ENCODE measurements at places on chromosomes 6 and 20.

- no peak for DNase-seq
Observed at GRCh38 chr6:7062451-7063162, 45.2 kb upstream of the RREB1 start.

GRCh38 chr20:53795170-53795569 lies 201.5 kb upstream of the ZNF217 start:
- peak; percentile 55 for DNase-seq

DNA sequence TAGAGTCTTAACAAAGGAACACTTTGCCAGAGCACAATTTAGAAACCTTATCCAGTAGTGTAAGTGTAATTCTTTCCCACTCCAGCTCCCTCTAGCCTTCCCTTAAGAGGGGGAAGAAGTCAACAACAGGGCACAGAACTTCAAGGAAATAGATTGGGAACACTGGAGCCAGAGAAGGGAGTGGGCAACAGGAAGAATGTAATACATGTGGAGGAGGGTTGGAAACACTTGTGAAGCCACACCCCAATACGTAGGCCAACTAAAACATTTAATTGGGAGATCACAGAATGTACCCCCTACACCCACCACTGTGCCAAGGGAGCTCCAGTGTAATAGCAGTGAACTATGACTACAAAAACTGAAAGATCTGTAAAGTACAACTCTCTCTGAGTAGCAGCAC lies 735.7 kb upstream of the HS3ST5 start:
- DNase-seq, result no peak

- no peak for DNase-seq
Observed at GRCh38 chr6:92559003-92559402, 860.4 kb downstream of the EPHA7 start.

DNA sequence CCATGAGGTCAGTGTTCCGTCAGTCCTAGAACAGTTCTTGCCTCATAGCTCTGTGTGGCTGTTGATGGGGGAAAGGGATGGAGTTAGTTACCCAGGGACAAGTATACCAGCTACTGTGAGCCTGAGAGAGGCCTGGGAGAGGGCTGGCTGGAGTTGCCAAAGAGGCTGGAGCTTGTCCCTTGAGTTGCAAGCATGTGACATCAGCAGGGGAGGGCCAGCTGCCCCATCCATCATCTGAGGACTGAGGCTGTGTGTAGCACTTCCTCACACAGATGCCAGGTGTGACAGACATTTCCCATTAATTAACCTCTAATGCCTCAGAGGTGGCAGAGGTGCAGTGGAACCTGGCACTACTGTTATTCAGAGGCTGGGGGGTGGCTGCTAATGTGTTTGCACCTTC lies 131.6 kb downstream of the PHACTR3 start:
- no peak for DNase-seq

DNA sequence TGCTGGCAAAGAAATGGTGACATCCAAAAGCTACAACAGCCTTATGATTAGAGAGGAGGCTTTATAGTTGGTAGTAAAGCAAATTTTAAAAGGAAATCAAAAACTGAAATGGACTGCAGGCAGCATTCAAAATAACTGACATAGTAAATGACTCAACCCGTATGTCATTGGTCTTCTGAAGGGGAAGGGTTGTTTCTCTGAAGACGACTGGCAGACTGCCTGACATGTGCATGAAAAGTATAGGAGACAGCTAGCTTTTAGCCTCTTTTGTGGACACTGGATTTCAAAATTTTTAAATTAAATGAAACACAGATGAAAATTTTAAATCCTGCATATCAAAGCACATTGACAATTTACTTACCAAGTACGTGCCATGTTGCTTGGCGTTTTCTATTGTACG lies 90.7 kb downstream of the TRMT6 start:
- DNase-seq, result peak; percentile 51

DNA sequence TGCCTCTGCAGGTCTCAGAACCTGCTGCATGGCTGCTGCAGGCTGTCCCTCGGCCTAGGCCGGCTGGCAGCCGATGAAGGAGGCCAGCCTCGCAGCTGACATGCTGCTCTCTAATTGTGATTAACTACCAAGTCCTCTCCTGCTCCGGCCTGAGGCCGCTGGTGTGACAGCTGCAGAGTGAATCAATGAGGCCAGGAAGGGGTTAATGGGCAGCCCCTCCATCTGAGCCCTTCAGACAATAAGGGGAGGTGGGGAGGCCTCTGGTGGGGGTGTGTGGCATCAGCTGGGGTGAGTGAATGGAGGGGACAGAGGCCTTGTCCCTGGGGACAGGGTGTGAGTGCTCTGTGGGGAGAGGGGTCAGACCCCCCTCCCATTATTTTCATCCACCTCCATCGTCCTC lies 34.4 kb downstream of the SLC52A3 start:
- DNase-seq, result no peak

- no peak for DNase-seq
Observed at GRCh38 chr6:89361171-89361570, 8.6 kb upstream of the UBE2J1 start.

- no peak for DNase-seq
Observed at GRCh38 chr6:101444717-101445116, 51.2 kb downstream of the GRIK2 start.

GRCh38 chr6:24214984-24215383 lies 89.0 kb downstream of the NRSN1 start:
- DNase-seq, result no peak

DNA sequence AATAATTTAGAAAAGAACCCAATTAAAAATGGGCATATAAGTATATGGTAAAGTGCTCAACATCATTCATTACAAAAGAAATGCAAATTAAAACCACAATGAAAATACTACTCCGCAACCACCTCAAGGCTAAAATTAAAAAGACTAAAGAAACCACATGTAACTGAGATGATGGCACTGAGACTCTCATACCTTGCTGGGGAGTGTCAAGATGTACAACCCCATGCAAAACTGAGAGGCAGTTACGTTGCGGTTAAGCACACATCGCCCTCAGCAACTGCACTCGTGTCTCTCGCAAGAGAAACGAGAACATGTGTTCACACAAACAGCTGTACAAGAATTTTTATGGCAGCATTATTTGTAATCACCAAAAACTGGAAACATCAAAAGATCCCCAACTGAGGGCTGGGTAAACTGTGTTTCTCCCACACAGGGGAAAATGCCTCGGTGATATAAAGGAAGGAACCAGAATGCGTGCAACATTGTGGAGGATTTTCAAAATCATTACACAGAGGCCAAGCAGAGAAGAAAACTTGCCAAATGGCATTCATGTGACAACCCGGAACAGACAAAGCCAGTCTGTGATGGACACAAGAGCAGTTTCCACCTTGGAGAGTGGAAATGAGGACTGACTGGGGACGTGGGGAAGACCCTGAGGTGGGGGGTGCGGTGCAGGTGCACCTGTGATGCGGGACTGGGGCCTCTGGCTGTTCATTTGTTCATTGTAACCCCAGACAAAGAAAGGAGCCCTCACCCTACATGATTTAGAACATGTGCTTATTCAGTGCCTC lies 144.9 kb downstream of the WDR27 start:
- DNase-seq, result no peak

DNA sequence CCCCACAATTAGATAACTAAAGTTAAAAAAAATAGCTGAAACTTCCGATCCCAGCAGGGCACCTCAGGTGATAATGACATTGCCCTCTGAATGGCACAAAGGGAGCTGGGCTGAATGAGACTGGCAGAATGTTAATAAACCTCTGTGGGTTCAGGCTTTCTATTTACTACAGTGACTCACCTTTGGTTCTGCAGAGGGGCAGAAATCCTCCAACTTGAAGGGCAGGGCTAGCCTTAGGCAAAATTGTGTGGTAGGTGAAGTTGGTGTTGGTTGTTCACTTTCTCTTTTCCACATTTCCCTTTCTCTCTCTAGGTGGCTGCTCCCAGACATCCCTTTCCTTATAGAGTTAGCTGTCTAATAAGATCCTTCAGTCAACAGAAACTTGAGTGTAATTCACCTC lies 625.2 kb downstream of the EPM2A start:
- no peak for DNase-seq

DNA sequence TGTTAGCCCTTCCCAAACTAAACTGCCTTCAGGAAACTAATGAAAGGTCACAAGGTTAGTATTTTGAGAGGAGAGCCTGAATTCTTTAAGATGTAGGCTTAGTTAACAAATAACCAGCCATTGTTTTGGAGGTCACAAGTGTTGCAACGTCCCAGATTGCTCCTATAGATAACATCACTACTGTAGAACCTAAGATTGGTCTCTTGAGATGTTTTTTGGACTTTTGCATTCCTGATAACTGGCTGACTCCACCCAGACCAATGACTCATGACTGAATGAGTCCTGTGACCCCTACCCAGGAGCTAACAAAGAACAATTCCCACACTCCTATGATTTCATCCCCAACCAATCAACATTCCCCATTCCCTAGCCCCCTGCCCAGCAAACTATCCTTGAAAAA lies 178.8 kb downstream of the SCP2D1 start:
- no peak for DNase-seq

DNA sequence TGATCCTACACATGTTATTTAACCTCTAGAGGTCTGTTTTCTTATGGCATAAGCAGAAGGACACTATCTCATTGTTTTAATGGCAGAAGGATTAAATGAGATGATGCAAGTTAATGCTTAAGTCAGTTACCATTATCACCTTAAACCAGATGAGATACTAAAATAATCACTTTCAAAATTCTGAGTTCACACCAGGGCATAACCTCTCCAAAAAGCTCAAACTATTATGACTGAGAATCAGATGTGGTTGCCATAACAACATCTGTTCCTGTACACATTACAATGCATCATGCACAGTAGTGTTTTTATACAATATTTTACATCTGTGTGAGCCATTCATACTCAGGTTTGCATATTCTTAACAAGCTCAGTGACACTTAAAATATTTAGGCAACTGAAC lies 10.2 kb downstream of the ADNP start:
- DNase-seq, result no peak

GRCh38 chr6:22748681-22749080 lies 179.3 kb downstream of the HDGFL1 start:
- no peak for DNase-seq

DNA sequence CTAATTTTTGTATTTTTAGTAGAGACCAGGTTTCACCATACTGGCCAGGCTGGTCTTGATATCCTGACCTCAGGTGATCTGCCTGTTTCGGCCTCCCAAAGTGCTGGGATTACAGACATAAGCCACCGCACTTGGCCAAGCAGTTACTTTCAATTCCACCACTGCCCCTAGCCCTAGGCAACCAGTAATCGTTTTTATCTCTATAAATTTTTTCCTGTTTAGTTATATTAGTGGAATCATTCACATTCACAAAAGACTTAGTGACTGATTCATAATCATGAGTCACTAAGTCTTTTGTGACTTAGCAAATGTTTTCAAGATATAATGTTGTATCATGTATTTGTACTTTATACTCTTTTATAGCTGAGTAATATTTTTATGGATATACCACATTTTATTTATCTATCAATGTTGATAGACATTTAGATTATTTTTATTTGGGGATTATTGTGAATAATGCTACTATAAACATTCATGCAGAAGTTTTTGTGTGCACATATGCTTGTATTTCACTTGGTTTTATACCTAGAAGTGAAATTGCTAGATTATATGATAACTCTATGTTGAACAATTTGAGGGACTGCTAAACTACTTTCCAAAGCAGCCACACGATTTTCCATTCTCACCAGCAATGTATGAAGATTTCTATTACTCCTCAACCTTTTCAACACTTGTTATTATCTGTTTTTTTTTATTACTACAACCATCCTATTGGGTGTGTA lies 421.4 kb upstream of the ID4 start:
- peak; percentile 53 for DNase-seq

- no peak for DNase-seq
Observed at GRCh38 chr20:17617212-17617867, 47.5 kb downstream of the DSTN start.

- DNase-seq, result peak; percentile 4
Observed at GRCh38 chr6:113318575-113318917, 538.6 kb upstream of the MARCKS start.

GRCh38 chr6:51842061-51842803 lies 245.2 kb downstream of the PKHD1 start:
- DNase-seq, result no peak

GRCh38 chr20:31943052-31943471 lies 8.8 kb downstream of the PDRG1 start:
- no peak for DNase-seq

DNA sequence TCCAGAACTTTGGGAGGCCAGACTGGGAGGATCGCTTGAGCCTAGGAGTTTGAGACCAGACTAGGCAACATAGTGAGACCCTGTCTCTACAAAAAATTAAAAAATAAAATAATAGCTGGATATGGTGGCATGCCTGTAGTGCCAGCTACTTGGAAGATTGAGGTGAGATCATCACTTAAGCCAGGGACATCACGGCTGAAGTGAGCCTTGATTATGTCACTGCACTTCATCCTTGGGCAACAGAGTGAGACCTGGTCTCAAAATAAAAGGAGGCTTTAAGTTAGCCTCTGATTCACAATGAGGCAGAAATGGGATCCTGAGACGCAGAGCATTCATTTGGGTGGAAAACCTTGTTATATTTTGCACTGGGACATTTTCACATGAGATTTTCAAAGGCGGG lies 57.0 kb downstream of the TULP4 start:
- DNase-seq, result no peak

GRCh38 chr6:138234363-138234762 lies 16.1 kb upstream of the PBOV1 start:
- DNase-seq, result no peak

- no peak for DNase-seq
Observed at GRCh38 chr20:1448081-1448620, 18.5 kb downstream of the NSFL1C start.

DNA sequence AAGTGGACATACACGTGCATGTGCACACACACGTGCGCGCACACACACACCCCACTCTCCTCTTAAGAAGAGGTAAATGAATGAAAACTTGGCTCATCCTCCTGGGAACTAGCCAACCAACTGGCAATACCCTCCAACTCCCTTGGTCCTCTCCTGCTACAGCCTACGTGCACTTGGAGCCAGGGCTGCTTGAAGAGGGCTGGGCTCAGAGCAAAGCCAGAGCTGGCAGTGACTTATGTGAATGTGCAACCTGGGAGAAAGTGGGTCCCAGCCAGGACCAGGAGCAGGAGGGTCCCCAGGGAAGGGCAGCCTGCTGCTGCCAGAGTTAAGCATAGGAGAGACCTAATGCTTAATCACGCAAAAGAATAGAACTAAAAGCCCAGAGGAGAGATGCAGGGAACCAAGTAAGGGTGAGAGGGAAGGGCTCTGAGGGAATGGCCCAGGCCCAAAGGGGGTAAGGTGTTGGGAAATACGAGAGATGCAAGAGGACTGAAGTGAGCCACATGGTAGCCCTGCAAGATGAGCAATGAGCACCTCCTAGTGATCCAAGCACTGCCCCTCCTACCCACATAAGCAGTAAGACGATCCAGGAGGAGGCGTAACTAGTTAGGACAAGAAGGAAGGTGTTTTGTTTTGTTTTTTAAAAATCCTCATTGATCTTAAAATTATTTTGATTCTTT lies 24.7 kb downstream of the TRAF3IP2 start:
- peak; percentile 39 for DNase-seq

- DNase-seq, result no peak
Observed at GRCh38 chr20:41746635-41747034, 128.5 kb upstream of the CHD6 start.

GRCh38 chr20:2619961-2620595 lies 32.4 kb upstream of the NOP56 start:
- DNase-seq, result peak; percentile 15
